CD4-positive, alpha-beta T cell treated with Interleukin-17A for 1 hour (primary cell): ENCODE measurements at places on chromosomes 16 and 17.

DNA sequence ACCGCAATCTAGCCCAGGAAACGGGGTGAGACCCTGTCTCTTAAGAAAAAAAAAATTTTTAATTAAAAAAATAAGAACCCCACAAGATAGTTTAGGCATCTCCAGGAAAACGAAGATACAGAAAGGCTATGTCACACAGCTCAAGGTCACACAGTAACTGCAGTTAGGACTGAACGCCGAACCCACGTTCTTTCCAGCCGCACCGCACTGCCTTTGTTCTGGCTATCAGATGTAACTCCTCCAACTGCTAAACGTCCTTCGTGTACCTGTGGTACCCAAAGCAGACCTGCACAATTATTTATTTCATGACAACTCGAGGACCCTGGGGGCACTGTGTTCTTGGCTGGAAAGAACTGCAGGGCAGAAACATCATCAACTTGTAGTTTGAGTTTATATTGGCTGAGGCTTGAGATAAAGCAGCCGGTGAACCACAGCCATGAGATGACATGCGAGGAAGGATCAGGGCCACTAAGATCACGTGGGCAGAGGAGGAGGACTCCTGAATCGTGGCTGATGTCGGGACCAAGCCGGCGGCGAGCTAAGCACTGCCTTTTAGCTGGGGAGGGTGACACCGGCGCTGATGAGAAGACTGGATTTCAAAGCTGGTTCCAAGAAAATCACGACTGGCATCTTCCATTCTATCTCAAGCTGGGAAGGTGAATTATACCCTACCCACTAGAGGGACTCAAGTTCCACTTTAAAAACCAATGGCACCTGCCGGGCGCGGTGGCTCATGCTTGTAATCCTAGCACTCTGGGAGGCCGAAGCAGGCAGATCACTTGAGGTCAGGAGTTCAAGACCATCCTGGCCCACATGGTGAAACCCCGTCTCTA, 20.7 kb upstream of the MNT start:
- DNase-seq = no peak

DNA sequence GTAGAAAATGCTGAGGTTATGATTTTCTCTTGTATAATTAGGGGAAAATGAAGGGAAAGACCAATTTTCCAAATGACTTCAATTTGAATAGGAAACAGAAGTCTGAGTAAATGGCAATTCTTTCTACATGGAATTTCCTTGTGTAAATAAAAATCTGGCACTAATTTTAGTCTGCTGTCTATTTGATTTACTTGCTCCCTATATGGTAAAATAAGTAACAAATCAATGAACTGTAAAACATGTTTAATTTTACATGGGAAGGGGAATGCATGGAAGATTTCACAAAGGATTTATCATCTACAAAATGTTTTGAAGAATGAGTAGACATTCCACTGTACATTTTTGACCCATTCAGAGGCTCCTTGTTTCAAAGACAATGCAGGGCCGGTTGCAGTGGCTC, 811.6 kb upstream of the GOT2 start:
- DNase-seq = no peak

DNA sequence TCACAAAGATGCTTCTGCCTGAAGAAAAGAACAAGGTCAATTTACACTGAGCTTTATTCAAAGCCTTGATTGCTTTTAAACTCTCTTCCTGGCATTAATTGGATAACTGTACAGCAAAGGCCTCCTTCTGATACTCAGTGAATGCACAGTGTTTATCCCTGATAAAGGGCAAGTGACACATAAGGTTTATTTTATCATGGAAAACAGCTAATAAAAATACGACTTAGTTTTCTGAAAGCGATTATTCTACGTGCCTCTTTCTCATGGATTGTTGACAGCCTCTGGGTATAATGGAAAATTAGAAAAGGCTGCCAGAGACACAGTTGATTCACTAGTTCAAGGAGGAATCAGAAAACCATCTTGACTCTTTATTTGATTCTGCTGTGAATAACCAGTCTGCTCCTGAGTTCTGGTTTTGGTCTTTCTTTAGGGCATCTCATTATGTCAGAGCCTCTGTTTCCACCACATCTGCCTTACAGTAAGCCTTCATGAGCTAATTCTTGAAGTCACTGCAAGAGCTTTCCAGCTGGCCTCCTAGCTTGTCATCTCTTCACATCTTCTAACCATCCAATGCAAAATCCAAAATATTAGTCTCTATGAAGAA, 212.9 kb downstream of the CNTNAP4 start:
- DNase-seq = no peak

DNA sequence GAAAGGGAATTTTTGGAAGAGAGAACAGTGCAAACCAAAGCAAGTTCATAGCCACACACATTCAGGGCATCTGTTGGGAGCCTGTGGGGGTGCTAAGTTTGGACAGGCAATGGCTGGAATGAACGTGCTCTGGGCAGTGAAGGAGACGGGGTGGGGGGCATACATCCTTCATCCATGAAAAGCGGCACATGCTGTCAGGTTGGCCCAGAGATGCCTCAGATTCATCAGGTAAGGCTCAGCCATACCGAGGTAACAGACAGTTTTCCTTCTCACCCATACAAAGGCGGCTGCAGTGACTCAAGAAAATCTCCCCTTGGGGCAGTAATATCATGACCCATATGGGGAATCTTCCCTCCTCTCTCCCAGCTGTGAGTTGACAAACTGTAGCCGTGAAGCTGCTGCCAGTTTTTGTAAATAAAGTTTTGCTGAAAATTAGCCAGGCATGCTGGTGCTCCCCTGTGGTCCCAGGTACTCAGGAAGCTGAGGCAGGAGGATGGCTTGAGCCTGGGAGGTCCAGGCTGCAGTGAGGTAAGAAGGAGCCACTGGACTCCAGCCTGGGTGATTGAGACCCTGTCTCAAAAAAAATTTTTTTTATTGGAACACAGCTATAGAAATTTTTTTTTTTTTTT, 9.2 kb upstream of the UBALD2 start:
- DNase-seq = no peak

DNA sequence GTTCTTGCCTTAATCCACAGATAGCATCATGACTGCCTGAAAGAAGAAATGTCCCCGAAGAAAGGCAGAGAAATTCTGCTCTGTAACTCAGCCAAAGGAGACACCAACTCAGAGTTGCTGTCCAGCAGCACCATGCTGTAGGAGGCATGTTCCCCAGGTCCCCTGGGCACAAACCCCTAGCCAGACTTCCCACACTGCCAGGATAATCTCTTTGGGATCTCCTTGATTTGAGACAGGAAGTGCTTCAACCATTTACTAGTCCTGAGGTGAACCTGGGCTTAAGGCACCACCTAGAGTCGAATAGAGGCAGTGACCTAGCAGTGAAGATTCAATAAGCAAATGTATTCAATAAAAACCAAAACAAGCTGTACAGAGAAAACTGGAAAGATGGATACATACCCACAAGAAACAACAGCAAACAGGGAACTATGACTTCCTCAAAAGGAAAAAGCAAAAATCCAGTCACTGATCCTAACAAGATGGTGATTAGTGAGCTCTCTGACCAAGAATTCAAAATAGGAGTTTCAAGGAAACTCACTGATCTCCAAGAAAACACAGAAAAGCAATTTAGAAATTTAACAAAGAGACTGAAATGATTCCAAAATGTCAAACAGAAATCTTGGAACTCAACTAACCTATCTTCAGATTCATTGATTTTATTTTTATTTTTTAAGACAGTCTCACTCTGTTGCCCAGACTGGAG, 5.7 kb downstream of the OR4D2 start:
- peak; percentile 79 for DNase-seq

GRCh38 chr17:83200751-83201150, 121.3 kb downstream of the METRNL start:
- no peak for DNase-seq

DNA sequence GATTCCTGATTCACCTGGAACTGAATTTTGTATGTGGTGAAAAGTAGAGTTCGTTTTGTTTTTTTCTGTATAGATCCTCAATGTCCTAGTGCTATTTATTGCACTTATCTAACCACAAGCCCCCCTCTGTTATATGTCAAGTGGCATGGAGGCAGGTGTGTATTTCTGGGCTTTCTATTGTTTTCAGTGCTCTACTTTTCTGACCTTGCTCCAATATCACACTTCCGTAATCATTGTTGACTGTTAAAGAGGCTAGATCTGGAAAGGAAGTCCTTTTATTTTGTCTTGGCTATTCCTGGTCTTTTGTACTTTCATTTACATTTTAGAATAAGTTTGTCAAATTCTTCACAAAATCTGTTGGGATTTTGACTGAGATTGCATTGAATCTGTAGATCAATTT, 26.8 kb upstream of the FBXO47 start:
- DNase-seq = no peak

DNA sequence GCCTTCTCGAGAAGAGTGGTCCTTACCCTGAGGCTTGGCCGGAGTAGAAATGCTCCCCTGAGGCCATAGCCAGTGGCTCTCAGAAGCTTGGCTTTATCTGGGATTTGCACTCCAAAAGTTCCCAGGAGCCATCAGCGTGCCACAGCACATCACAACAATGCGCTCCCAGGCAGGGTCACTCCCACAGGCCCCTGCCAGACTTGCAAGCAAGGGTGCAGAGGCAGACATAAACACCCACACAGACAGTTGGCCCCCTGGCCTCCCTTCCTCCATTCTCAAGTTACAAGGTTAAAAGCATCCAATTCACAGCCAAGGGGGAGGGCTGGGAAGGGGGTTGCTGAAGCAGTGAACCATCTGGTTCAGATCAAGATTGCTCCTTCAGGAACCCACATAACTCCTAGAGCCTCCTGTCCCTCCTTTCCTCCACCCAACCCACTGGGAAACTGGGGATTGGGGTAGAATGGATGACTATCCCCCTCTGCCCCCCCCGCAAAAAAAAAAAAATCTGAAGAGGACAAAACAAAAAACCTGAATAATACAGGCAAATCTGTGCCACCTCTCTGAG, 1.8 kb downstream of the ST3GAL2 start:
- no peak for DNase-seq

DNA sequence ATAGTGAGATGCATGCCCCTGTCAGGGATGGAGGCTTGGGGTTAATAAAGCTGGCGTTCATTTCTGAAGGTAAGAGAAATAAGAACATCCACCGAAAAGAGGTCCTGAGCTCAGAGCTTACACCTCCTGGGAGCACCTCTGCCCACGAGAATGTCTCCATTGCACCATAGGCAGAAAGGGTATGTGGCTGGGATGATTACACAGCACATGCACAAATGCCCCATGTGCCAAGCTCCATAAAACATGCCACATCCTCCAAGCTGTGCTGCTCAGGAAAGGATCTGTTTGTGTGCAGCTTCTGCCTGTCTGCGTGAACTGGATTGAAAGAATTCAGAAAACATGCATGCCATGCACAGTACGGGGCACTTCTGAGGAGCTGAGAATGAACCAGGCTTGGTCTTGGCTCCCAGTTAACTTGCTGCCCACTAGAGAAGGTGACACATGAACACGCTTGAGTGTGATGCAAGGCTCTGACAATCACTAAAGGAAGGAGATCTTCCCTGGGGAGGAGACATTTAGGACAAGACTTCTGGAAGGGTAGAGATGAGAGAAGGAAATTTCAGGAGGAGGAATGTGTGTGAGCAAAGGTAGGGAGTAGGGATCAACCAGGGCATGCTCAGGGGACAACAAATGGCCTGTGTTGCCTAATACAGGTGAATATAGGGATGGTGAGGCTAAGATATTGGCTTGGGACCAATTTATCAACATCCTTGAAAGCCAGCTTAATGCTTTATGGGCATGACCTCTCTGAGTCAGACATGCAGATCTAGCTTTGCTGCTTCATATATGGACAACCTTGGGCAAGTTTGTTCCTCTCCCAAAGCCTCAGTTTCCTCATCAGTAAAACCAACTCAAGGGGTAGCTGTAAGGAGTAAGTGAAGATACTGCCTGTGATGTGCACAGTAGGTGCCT, 32.0 kb upstream of the SMPD3 start:
- no peak for DNase-seq
